SK-N-SH (cell line): ENCODE measurements at places on chromosomes 5 and 9. TPM values are rescaled to one million over a fixed set of nuclear protein-coding genes. Genes with fewer than 3 reads are reported as not detected.

The SPINK4 gene
- not detected in 2 replicates for polyA plus RNA-seq

DNA sequence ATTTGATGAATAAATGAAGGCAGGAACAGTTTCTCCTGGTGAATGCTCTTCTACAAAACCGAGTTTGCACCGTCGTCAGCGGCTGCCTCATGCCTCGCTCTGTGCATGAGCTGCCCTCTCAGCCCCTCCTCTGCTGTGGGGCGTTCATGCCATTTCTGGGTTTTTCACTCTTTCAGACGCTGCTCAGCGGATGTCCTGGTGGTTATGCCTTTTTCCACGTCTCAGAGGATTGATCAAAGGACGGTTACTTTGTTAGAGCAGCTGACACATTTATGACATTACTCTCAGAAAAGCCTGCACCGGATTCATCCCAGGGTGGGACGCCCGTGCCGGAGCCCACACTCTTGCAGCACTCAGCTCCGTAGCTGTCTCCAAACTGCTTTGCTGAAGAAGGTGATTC lies 195.9 kb upstream of the PPP1R26 start:
- DNase-seq, result no peak

The ANGPTL2 gene
- polyA plus RNA-seq, result 11.0 and 12.3 TPM in 2 replicates

- DNase-seq, result peak; percentile 37
Observed at GRCh38 chr9:5425006-5425628, 12.6 kb downstream of the PLGRKT start.

DNA sequence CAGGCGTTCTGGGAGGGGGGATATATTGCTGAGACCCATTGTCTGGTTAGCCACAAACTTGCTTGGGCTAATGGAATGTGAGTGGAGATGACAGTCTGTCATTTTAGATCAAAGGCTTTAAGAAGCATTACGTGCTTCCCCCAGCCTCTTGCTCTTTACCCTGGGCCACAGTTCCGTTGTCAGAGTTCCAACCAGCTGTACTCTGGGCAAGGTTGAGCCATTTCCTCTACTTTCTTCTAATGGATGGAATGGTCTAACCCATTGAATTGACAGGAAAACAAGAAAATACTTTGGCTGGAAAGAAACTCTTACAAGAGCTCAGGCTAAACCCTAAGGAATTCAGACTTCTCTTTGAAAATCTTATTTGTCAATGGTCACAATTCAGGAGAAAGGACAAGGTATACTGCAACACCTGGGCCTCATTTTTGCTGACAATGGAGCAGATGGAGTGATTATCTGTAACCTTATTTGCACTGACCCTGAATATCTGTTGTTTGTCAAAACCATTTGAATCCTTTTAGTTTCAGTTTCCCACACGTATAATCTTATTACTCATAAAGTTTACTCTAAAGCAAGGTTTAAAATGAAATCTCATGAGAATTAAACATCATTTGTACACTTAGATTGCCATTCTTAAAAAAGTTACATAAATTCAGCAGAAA lies 231.4 kb downstream of the PDE4D start:
- peak; percentile 40 for DNase-seq

DNA sequence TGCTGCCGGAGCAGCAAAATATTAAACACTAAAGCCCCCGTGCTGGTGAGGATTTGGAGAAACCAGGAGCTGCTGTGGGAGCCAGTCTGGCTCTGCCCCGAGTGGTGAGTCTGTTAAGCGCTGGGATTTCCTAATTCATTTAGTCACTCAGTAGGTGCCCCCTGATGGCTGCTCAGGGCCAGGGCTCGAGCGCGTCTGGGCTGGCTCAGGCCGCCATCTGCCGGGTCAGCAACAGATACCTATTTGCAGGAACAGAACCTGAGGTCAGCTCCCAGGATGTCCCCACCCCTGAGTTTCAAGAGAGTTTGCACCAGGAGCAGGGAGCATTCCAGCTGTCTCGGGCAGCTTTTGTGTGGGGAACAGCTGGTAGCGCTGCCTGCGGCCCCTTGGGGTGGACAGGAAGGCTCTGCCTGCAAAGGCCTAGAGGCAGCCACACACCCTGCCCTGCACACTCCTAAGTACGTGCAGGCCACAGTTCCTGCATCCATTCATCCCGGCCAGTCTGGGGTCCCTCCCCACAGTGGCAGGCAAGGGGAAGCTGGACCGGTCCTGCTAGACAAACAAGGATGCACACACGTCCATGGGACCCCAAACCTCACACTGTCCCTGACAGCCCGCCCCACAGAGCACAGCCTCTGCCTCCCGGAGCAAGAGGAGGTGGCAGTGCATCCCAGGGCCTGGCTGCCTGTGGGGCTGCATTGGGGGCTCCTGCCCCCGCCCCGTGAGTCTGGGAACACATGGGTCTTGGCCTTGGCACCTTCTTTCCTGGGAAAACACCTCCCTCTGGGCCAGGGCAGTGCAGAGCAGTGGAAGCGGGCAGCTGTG lies 83.7 kb downstream of the ADAMTS2 start:
- peak; percentile 91 for DNase-seq

GRCh38 chr5:34932947-34933346 lies 3.6 kb downstream of the DNAJC21 start:
- DNase-seq, result no peak

- no peak for DNase-seq
Observed at GRCh38 chr9:110808599-110808980, 140.0 kb downstream of the MUSK start.

The TMEFF1 gene
- 2.1 and 2.5 TPM in 2 replicates for polyA plus RNA-seq

DNA sequence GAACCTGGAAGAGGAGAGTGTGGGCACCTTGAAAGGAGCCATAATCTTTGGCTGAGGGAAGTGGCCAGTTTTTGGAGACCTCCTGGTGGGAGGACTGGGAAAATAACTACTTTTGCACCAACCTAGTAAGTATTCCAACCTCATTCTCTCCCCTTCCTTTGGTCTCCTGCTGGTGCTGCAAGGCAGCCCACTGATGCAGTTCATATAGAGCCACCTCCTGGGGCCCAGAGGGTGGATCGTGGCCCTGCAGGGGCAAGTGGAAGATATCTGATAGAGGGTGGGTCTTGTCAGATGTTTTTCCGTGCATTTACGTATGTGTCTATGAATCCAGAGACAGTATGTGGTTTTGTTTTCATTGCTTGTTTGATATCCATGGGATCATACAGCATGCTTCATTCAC lies 172.8 kb upstream of the PITX1 start:
- DNase-seq, result no peak

- peak; percentile 90 for DNase-seq
Observed at GRCh38 chr9:128192601-128193371, 1.4 kb upstream of the CIZ1 start.

The TXN gene
- polyA plus RNA-seq, result 281 and 362 TPM in 2 replicates

GRCh38 chr5:180160789-180161188 lies 48.2 kb downstream of the RASGEF1C start:
- DNase-seq, result no peak

DNA sequence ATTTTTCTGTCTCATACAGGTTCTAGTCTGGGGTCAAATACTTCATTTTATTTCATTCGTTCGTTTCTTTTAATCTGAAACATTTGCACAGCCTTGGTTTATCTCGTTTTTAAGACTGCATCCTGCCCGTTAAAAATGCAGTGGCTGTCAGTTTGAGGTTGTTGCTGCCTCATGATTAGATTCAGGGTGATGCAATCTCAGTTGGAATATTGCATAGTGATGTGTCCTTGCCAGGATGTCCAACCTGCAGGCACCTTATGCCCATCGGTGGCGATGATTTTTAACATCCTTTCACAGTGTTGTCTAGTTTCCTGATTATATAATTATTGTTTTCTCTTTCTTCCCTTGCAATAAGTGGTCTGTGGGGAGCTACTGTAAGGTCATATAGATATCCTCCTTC lies 45.1 kb downstream of the SH3GL2 start:
- no peak for DNase-seq

The AJM1 gene
- polyA plus RNA-seq, result 2.4 and 2.6 TPM in 2 replicates

DNA sequence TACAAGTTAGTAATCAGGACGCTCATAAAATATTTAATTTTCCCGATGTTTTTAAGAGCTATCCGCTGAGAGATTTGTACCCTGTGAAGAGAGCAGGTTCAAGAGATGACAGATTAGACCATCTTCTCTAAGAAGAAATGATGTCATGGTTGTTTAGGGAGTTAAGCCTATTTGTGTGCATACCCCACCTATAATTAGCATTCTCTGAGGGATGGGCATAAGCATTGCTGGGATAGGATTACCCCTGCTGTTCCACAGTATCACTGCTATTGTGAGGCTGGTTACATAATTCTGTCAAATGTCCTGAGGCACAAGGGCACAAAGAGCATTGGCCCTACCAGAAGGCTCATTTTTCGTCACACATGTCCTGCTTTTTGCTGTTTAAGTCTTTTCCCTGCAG lies 687.0 kb downstream of the CETN3 start:
- no peak for DNase-seq

GRCh38 chr5:31383734-31384133 lies 148.2 kb downstream of the DROSHA start:
- peak; percentile 46 for DNase-seq

- DNase-seq, result no peak
Observed at GRCh38 chr9:4970970-4971641, 14.0 kb upstream of the JAK2 start.

The MUSK gene
- polyA plus RNA-seq, result not detected in 2 replicates

- DNase-seq, result no peak
Observed at GRCh38 chr9:4537581-4537980, 47.3 kb downstream of the SLC1A1 start.

DNA sequence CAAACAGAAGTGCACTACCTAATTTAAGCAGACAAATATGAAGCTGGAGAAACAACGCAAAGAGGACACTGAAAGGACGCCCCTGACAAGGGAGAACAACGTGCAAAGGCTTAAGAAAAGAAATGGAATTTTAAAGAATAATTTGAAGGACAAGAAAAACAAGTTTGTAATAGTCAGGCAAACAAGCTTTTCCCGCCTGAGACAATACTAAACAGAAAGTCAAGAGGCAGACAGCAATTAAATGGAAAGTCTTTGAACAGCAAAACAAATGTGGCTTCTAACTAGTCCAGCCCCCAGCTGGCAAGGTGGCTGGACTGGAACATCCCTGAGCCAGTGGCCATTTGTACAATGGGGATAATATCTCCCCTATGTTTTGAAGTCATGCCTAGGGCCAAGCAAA lies 63.3 kb downstream of the SIL1 start:
- DNase-seq, result no peak

GRCh38 chr5:16378762-16379161 lies 86.8 kb downstream of the ZNF622 start:
- DNase-seq, result no peak

- no peak for DNase-seq
Observed at GRCh38 chr5:150036513-150036912, 36.0 kb downstream of the HMGXB3 start.

GRCh38 chr9:9538766-9539165 lies 1074.0 kb downstream of the PTPRD start:
- DNase-seq, result no peak

The CAVIN4 gene
- polyA plus RNA-seq, result 0.54 and 0.73 TPM in 2 replicates

DNA sequence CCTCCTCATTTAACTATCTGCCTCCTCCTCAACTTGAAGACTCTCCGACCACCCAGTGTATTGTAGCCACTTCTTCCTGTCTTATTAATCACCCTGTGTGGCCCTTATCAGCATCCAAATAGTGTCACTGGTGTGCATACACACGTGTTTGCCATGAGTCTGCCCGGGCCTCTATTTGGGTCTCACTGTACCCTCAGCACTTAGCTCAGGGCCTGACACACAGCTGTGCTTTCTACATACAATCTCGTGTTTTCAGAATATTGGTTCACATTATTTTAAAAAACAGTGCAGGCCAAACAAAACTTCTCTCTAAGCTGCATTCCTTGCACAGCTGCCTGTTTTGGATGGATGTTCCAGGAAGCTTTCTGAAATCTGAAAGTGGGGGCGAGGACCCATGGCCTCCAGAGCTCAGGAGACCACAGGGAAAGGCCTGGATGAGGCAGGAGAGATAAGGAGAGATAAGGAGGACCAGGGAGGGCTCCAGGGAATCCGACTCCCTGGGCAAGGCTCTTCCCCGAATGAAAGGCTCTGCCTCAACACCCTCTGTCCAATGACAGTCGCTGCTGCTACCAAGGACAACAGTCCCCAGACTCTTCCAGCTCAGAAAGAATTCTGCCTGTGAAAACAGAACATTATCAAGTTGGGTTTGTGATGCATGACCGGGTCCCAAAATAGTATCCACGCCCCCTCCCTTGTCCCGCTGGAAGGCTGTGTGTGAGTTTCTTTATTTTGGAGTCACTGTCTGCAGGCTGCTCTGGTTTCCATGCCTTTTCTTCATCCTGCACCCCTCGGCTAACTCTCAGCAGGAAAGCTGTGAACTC lies 255.6 kb downstream of the NSG2 start:
- peak; percentile 41 for DNase-seq

DNA sequence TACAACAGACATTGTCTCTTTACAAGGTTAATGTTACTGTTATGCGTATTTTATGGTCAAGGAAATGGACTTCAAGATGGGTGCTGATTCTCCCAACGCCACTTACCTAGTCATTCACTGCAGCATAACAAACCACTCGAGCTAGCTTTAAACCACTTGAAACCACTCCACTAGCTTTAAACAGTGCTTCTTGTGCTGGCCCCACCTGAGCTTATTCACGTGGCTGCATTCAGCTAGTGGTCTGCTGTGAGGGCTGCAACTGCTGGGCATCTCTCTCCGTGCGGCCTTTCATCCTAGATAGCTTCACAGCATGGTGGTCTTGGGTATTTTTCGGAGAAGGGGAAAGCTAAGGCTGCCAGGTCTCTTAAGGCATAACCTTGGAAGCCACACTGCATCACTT lies 3.5 kb upstream of the HRH2 start:
- DNase-seq, result no peak

GRCh38 chr9:35908504-35909125 lies 675 bp upstream of the SPAAR start:
- DNase-seq, result no peak

DNA sequence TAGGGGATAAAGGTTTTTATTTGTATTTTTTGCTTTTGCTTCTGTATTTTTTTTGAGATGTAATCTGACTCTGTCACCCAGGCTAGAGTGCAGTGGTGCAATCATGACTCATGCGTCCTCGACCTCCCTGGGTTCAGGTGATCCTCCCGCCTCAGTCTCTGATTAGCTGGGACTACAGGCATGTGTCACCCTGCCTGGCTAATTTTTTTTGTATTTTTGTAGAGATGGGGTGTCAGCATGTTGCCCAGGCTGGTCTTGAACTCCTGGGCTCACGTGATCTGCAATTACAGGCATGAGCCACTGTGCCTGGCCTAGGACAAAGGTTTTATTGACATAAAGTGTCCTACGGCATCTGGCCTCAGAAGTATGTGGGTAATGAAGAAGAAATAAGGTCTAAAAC lies 297.1 kb upstream of the C9orf72 start:
- no peak for DNase-seq

- DNase-seq, result no peak
Observed at GRCh38 chr5:65338606-65339151, 143.0 kb downstream of the ADAMTS6 start.

- no peak for DNase-seq
Observed at GRCh38 chr5:150431574-150431973, 18.0 kb downstream of the RPS14 start.
